Hippocampal formation (tissue), 2 donors: ENCODE measurements at places on chromosomes 6 and 20.
A peak's percentile ranks its signal among the peaks of the same experiment; 100 is the strongest.

GRCh38 chr6:21596949-21597682 is 3.6 kb downstream of the SOX4 start:
- DNase-seq, result peak; percentile 86

GRCh38 chr6:157715728-157716164 is 107.3 kb upstream of the SNX9 start:
- DNase-seq, result no peak

DNA sequence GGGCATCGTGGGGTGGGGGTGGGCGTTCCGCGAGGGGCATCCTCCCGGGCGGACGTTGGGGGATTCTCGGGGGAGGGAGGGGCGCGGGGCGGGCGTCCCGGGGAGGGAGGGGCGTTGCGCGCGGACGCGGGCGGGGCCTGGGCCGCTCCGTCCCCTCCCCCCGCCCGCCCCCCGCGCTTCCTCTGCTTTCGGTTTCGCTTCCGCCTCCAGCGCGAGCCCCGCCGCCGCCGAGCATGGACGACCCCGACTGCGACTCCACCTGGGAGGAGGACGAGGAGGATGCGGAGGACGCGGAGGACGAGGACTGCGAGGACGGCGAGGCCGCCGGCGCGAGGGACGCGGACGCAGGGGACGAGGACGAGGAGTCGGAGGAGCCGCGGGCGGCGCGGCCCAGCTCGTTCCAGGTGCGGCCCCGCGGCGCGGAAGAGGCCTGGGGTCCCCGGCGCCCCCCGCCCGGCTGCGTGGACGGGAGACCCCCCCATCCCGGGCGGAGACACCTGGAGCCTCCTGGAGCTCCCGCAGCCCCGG is at the start of gene OGFR:
Gene OGFR (plus strand): TSS at position 209 of the 528 bp plus-strand sequence. CDS start 25 bp downstream, at position 234.
- peak; percentile 50 for DNase-seq

DNA sequence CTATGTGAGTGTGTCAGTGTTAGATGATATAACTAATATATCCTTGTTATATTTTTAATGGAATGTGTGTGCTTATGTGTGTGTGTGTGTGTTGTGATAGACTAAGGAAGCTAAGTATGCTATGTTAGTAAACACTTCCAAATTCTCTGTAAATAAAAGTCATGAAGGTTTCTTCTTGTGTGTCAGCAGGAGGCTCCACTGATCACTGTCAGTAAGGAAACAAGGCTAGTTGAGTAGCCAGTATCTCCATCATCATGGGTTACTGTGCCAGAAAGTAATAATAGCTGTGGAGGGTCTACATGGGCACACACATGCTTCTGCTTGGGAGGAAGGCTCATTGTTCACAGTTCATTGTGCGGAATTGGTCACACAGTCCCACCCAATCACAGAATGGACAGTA is 302.8 kb upstream of the RNF217 start:
- DNase-seq, result no peak

DNA sequence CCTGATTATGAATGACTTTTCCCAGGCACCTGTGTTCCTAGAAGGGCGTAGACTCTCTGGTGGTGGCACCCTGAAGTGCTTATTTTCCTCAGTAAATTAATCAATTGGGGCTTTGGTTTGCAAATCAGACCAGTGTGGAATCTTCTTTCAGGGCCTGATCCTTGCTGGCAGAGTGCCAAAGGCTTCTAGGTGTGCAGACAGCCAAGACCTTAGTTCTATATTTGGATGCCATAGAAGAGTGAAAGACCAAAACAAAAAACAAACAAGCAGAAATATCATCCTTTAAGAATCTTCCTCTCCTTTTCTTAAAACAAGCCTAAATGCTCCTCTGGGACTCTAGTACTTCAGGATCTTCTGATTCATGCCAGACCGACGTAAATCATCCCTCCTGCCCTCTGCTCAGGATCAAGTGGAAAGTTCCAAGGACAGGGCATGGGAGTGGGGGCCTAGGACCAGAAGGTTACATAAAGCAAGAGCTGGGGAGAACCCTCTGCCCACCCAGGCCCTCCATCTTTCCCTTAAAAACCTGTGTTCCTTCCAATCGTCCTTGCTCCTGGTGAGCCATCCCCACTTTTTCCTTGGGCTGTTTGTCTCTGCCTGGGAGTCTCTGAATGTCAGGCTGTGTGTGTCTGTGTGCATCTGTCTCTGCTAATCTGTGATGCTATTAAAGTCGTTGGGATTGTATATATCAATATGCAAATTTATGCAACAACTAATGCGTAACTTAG is 70.5 kb upstream of the MYLIP start:
- DNase-seq, result no peak

DNA sequence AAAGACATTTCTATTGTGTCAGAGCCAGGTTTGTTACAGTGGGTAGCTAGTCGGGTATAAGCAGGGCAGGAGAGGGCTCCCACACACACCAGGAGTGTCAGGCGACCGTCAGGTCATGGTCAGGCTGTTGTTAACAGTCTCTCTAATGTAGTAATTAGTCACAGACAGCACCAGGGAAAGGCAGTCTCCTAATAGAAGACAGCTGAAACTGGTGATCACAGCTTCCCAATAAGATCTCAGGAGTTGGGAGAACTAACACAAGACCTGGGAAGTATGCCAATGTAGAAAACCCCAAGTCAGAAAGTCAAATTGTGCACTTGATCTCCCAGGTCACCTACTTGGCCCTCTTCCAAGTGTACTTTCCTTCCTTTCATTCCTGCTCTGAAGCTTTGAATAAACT is 53.0 kb upstream of the GPR6 start:
- DNase-seq, result no peak

DNA sequence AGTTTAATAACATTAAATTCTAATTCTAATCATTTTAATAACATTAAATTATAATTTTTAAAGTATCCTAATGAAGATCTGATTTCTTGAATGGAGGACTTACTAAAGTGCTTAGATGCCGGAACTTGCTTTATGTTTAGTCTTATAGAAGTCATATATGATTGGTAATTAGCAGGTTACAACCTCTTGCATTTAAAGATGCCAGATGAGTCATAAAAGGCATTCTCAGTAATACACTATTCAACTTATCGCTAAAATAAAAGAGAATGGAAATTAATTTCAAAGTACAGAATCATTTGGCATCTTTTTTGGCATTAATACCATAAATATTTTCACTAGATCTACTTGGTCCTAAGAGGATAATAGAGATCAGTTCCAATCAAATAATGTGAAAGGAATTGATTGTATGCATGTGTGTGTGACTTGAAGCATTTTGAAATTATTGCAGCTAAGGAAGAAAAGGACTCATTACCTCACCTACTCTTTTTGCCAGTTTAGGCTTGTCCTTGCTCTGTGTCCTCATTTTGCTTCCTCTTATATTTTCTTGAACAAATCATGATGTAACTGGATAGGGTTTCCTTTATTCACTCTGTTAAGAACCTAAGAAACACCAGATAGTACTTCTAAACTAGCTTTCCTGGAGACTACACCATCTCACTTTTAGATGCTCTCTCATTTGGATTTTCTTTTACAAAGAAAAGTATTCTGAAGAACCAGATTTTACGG is 2.7 kb downstream of the COL21A1 start:
- DNase-seq, result no peak

GRCh38 chr6:127345521-127345920 is 2.1 kb upstream of the ECHDC1 start:
- DNase-seq, result no peak

DNA sequence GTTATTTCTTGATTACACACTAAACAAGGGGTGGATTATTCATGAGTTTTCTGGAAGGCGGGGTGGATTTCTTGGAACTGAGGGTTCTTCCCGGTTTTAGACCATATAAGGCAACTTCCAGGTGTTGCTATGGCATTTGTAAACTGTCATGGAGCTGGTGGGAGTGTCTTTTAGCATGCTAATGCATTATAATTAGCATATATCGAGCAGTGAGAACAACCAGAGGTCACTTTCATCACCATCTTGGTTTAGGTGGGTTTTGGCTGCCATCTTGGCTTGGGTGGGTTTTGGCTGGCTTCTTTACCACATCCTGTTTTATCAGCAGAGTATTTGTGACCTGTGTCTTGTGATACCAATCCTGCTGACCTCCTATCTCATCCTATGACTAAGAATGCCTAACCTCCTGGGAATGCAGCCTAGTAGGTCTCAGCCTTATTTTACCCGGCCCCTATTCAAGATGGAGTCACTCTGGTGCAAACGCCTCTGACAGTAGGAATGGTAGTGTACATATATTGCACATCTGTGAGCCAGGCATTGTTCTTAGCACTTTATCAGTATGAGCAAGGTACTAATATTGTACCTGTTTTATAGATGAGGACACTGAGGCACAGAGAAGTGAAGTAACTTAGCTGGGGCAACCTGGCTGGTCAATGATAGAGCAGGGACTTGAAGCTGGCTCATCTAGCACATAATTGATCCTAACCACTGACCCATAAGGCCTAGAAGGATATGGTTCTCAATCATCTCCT is 203.7 kb downstream of the NFATC2 start:
- DNase-seq, result no peak

DNA sequence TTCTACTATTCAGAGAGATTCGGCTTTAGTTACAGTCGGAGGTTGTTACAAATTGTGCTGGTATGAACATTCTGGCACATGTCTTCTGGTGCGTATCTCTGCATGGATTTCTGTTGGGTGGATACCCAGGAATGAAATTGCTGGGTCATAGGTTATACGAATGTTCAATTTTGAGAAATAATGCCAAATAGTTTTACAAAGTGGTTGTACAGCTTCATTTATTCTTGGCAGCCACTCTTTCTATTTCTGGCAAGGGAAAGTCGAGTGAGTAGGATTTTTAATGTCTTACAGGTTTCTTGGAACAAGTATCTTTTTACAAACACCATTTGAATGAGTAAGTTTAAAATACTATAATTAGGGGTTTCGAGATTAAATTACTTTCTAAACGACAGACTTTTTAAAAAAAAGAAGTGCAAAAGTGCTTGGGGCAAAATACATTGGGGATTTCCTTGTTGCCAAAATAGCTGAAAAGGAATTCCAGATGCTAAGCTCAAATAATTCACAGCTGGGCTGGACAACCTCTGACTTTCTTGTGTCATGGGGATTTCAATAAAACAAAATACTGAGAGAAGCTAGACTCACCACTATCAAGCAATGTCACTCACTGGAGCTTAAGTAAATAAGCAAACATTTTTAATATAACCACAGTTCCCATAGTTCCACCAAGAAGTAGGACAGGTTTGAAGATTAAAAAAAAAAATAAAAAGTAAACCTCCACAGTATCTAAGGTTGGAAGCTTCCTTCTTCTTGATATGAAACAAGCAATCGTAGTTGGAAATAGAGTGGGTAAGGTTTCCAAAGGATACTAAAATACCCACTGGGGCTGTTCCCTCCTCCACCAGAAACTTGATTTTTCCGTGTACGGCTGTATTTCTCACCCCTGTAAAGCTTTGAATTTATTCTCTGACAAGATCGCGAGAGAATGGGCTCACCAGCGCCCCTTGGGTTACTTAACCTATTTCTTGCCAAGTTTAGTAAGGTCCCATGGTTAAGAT is 21.6 kb upstream of the GFOD1 start:
- no peak for DNase-seq

DNA sequence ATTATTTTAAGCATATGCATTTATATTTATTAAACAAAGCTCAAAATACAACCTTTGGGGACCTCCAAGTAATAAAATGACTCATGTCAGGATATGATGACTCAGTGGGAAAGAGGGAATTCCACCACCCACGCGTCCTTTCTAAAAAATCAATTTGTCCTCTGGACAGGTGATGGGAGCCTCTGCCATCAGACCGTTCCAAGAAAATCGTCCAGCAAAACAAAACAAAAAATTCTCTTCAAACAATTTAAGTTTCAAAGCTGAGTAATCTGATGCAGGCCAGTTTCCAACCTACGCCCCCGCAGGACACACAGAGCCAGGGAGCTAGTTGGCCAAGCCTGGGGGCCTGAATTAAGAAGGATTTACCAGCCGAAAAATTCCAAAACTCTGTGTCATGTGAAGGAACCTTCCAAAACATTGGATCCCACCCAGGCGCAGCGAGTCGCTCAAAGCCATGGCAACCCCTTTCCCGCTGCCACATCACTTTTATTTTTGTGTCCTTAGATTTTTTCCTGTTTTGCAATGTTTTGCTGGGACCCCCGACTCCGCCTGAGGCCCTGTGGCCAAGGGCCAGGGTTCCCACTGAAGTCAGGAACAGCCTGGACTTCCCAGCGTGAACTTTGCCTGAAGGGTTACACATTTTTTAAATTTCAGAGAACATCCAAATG is 95.3 kb downstream of the NFATC2 start:
- no peak for DNase-seq

DNA sequence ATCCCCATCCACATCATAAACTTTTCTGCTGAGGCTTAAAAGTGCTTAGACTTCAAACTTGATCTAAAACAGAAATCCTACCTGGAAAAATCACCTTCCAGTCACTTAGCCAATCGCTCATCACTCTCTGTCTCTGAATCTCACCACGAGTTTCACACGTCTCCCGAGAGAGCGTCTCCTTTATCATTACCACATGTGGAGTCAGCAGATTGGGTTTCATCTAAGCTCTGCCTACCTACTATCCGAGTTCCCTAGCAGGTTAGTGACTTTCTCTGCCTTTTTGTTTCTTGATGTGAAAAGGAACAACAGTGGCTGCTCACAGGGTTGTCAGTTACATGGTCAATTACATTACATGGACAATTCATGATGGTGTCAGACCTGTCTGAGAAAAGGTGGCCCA is 286.2 kb downstream of the ESR1 start:
- no peak for DNase-seq

- DNase-seq, result no peak
Measured at GRCh38 chr6:32867554-32868256, 13.7 kb downstream of the PSMB9 start.

DNA sequence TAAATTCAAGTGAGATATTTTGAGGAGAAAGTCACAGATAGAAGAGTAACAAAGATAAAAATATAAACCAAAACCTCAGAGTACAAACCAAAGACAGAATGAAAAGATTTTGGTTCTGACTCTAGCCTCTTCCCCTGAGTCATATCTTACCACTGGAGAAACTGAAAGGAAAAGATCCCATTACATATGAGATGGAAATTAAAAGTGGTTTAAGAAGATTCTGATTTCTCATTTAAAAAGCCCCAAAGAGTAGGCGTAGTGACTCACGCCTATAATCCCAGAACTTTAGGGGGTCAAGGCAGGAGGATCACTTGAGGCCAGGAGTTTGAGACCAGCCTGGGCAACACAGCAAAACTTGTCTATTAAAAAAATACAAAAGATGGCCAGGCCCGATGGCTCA is 30.6 kb downstream of the SPINT4 start:
- no peak for DNase-seq

DNA sequence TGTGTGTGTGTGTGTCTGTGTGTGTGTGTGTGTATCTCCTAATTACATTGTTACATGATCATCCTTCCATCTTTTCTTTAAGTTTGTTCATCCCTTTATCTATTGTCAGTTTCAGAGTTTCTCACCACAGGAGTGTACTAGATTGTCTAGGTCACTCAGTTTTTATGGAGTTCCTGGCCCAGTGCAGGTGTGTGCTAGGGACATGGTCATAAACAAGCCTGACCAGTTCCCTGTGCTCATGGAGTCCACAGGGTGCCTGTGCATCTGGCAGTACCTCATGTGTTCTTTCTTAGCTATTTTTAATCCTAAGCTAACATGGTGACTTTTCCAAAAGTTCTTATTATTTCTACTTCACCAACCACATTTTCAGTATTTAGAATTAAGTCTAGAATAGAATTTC is 43.9 kb downstream of the PHACTR2 start:
- no peak for DNase-seq

- no peak for DNase-seq
Measured at GRCh38 chr20:15248618-15249395, 911.4 kb upstream of the FLRT3 start.
